ENCODE measurements at places on chromosomes 5 and 9.
A peak's percentile ranks its signal among the peaks of the same experiment; 100 is the strongest.

- no peak for DNase-seq
Measured at GRCh38 chr9:120440791-120441190, 139.2 kb downstream of the CDK5RAP2 start.

- no peak for DNase-seq
Measured at GRCh38 chr5:58999804-59000203, 416.9 kb downstream of the RAB3C start.

DNA sequence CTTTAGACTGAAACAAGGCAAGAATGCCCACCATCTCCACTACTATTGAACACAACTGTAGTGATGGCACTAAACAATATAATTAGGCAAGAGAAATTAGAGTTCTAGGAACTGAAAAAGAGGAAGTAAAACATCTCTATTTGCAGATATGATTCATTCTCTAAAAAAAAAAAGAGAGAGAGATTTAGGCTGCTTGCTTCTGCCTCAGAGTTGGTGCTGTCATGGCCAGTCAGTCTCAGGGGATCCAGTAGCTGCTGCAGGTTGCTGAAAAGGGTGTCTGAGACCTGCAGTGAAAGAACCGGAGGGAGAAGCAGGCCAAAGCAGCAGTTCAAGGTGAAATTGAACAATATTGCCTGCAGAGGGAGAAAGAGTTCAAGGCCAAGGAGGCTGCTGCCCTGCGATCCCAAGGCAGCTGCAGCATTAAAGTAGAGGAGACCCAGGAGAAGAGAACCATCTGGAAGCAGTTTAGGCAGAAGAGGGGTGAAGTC is 72.5 kb downstream of the AP3B1 start:
- DNase-seq: no peak

GRCh38 chr5:42953041-42953440 is 87.1 kb downstream of the ANXA2R start:
- DNase-seq: no peak

DNA sequence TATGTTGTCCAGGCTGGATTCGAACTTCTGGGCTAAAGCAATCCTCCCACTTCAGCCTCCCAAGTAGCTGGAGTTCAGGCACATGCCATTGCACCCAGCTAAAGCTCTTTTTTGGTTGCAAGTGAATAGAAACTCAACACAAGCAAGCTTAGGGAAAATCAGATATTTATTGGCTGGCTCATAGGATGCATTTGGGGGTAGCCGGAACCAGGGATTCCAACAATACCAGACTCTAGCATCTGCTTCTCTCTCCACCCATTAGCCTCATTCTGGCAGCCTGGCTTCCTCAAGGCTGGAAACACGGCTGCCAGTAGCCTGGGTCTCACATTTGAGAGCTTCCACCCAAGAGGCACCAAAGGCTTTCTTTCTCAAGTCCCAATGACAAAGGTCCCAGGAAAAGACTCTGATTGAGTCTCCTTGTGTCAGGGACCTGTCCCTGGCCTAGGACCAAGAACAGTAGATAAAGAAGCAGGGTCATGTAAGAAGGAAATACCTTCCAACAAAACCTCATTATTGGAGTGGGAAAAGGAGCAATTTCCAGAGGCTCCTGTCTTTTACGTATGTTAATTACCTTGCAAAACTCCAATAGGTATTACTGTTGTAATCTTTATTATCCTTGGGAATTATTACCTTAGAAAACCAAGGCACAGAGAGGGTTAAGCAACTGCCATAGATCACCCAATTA is 23.0 kb upstream of the B4GALT1 start:
- DNase-seq: no peak

DNA sequence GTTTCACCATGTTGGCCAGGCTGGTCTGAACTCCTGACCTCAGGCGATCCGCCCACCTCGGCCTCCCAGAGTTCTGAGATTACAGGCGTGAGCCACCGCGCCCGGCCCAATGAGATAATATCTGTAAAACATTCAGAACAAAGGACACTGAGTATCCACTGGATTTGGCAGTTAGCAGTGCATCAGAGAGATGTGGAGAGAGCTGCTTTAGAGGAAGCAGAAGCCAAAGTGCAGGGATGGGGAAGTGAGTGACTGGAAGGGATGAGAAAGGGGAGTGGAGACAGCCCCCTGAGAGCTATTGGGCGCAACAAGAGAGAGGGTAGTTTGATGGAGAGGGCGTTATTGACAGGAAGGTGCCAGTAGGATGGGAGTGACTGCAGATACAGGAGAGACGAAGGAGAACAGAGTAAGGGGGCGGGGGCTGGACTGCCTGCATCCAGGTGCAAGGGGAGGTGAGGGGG is 157.5 kb upstream of the SHB start:
- DNase-seq: no peak

- no peak for DNase-seq
Measured at GRCh38 chr9:133979921-133980863, 11.9 kb downstream of the VAV2 start.

- DNase-seq: peak; percentile 25
Measured at GRCh38 chr5:113606298-113607134, 93.0 kb downstream of the YTHDC2 start.

- DNase-seq: no peak
Measured at GRCh38 chr5:89041249-89041779, 158.3 kb upstream of the MEF2C start.

DNA sequence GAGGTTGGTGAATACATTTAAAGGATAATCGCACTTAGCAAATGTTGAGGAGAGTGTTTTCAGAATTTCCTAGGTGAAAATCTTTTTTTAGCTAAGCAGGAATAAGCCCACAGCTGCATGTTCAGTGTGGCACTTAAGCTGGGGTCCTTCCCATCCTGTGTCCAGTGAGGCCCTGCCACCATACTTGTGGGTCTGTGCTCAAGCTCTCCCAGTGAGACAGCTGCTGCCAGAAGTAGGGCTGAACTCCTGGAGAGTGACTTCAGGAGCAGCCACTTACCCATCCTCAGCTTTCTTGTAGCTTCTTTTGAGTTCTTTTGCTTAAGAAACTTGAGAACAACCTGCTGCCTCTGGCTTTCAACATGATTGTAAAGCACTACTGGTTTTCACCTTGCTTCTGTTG is 110.0 kb upstream of the DHFR start:
- DNase-seq: no peak

- peak; percentile 9 for DNase-seq
Measured at GRCh38 chr5:172881691-172882370, 47.8 kb downstream of the ERGIC1 start.

DNA sequence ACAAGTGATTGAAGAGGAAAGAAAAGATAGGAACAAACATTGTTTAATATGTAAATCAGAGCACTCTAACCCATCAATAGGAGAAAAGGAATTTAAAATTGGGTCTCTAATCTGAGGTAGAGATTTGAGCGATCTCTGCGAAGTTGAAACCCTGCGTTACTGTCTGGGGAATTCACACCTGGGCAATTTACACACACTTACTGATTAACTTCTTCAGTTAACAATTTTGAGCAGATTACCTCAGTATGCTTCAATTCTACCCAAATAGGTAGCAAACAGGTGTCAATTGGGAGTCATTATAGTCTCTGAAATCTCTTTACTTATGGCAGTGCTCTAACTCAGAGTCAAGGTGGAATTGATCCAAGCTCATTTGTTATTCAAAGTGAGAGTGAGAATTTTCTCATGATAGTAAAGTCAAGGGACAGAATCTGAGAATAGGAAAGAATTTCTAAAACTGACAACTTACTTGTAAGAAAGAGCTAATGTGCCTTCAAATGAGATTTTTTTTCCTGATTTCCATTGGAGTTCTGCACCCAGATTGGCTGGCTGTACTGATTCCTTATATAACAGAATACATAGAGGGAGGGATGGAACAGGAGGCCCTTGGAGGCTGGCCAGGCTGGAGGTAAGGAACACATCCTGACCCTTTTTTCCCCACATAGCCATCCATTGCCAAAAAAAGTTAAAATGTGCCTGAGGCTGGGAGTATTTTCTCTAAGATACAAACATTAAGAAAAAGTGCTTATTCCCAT is 27.1 kb upstream of the IFNA14 start:
- DNase-seq: no peak

DNA sequence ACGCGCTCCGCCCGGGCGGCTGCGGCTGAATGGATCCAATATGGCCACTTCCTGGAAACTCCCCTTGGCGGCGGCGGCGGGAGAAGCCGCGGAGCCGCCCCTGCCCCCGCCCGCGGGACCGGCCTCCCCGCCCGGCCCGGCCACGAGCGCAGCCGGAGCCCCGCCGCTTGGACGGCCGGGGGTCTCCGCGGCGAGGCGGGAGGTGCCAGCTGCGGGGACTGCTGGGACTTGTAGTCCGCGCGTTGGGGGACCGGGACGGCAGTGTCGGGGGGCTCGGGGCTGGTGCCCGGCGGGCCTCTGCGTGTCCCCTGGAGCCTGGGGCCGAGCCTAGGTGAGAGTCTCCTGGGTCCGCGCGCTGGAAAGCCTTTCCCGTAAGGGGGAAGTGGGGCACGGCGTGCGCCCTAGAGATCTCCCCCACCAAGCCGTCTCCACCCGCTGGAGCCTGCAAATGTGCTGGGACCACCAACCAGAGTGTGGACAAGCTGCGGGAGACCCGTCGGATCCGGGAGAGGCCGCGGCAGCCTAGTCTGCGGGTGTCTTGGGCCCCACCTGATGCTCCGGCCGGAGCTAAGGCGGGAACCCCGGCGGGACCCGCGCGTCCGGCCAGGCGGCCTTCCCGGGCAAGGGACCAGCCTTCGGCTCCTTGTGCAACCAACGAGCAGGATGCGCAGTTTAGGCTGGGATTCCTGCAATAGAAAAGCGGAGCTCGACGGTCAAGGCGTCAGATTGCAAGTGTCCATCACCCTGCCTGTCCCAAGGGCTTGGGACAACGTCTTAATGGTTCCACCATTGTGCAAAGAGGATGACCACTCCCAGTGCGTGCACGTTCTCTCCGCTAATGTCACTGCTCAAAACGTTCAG is at the start of gene SEPTIN8:
Gene SEPTIN8, minus strand, starts transcription at position 31 of the 861 bp plus-strand sequence. CDS start 102 bp downstream, outside the sequence.
- peak; percentile 9 for DNase-seq

DNA sequence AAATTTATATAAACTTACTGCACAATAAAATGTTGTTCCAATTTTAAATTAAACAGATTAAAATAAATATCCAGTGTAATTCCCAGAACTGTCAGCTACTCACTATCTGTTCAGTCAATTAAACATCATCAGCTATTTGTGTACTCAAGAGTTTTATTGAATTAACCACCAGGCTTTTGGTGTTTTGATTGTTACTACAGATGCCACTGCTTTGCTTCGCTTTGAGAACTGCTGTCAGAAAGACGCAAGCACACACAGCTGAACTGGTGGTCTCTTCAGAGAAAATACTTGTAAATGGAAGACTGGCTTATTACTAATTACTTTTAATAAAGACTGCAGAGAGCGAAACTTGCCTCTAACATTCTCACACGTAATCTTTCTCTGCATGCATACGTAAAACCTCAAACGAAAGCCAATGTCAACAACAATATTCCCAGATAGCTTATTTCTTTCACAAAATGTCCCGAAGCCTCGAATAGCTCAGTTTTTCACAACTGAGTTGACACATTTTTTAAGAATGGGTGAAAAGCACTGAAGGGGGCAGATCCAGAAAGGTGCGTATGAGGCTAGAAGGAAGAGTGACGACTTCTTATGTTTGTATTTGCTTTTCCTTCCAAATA is 259.6 kb upstream of the RPS23 start:
- no peak for DNase-seq

- no peak for DNase-seq
Measured at GRCh38 chr5:88669371-88670050, 213.5 kb downstream of the MEF2C start.

DNA sequence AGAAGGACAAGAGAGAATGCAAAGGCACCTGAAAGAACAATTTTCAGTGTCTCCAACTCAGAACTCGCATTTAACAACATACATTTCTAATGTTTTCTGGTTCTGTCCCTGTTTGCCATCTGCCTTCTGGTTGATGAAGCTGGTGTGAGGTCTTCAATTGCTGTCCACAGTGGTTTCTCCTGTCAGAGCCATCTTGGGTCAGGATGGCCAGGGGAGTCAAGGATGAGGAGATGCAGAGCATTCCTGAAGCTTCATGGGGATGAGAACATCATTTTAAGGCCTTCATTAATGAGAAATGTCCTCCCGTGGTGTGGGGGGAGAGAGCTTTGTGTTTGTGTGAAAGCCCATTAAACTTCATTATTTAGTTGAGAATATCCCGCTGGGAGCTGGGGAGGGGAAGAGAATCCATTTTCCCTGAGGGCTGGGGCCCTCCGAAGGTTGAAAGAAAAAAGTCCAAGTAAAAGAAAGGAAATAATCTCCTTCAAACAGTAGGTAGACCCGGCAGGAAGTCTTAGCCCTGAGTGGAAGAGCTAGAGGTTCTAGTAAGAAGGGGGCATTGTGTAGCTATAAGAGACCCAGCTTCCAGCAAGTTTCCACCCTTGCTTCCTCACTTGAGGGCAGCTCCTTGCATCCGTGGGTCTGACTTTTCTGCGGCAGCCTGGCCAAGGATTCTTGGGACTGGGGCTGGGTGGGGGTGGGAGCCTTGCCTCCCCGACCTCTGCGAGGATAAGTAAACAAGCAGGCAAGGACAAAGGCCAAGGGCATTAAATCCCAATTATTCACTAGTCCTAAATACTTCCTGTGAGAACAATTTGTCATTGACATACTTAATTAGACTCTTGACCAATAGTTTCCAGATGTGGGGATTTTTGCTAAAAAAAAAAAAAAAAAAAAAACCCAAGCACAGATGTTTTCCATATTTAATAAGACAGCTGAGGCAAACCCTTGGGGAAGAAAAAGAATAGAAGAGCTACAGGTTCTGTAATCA is 119.2 kb downstream of the MSX2 start:
- no peak for DNase-seq

DNA sequence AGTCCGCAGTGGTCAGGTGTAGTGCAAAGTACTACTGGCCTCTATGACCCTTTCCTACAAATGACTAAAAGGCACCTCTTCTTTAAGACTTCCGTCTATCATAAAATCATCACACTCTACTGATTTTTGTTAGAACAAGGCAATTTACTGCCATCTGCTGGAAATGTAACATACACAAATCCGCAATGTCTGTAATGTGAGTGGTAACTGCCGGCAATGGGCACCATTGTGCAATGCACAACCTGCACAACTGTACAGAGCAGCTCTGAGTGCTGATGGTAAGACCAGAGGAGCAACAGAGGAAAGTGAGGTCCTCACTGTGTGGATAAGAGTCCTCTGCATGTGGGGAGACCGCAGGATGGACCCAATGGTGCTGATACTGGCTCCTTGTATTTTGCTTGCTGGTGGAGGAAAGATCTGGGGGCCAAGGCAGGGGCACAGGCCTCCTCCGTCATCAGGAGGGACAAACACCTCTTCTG is 103.7 kb downstream of the ATPSCKMT start:
- DNase-seq: no peak

DNA sequence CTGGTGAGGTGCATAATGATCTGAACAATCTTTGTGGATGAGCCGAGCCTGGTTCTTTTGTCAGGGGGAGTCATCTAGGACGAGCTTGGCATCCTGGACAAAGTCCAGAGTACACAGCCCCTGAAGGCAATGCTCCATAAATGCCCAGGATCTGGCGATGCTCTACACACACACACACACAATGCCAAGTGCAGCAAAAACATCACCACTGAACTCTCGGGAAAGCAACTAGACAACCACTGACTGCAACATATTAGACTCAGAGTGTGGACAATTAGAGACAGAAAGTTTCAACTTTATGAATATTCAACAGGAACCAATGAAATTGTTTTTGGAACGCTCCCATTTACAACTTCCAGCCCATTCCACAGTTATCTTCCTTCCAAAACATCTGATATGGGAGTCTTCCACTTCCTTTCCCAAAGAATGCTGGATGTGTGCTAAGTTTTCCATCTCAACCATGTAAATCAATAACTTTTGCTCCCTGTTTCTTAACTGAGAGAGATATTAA is 227.6 kb upstream of the ANKRD55 start:
- no peak for DNase-seq

Data from stimulated activated CD4-positive, alpha-beta T cell treated with anti-CD3 and anti-CD28 coated beads, Interleukin-1b, Interleukin-23, amount 100 ng/mL, for 48 hours (primary cell).